Naive thymus-derived CD8-positive, alpha-beta T cell (primary cell): ENCODE measurements at places on chromosomes 4 and X.

- H3K36me3 ChIP-seq = no peaks in the 10 kb centered on the region
- no peak overlapping the region for H3K27ac ChIP-seq
- H3K4me3 ChIP-seq = no peak overlapping the region
- no peaks in the 10 kb centered on the region for H3K4me1 ChIP-seq
- no peak for DNase-seq
- H3K27me3 ChIP-seq = peaks cover 48% of the 10 kb centered on the region
Measured at GRCh38 chr4:154521607-154522006, 28.6 kb downstream of the PLRG1 start.

- H3K27ac ChIP-seq = peak overlapping the region; percentile 97
- H3K4me1 ChIP-seq = peaks cover 85% of the 10 kb centered on the region
- DNase-seq = peak; percentile 43
- H3K4me3 ChIP-seq = no peak overlapping the region
- H3K36me3 ChIP-seq = no peaks in the 10 kb centered on the region
Measured at GRCh38 chr4:142353149-142353738, 492.9 kb downstream of the INPP4B start.

DNA sequence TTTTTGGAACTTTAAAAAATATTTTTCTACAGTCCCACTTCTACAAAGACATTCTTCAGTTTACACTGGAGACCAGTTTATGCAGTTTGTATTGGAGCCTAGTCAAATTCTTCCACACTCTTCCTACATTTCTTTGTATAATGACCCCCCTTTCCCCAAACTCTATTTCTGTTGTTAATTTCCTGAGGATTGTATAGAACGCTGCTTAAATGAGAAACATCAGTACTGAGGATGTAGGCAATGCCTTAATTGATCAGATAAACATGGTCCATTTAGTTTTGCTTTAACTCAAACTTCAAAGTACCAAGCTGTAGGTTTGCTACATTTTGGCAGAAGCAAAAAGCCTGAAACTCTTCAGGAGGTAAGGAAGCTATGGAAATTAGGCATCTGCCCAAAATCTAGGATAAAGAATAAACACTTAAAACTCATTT, 155.5 kb downstream of the SLC7A11 start:
- H3K36me3 ChIP-seq = no peaks in the 10 kb centered on the region
- H3K27ac ChIP-seq = no peak overlapping the region
- no peak overlapping the region for H3K4me3 ChIP-seq
- H3K27me3 ChIP-seq = peaks cover 4% of the 10 kb centered on the region
- DNase-seq = no peak

DNA sequence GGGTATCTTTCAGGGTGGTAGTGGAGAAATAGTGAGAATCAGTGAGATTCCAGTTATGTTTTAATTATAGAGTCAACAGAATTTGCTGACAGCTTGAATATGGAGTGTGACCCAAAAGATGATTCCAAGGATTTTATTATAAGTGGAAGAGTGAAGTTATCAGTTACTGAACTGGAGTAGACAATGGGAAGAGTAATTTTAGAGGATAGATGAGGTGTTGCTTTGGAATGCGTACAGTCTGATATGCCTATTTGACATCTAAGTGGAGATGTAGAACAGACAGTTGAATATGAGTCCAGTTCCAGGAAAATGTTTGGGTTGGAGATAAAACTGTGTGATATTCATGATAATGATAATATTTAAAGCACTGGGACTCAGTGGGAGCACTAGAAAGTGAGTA, 174.2 kb downstream of the MAPK10 start:
- H3K36me3 ChIP-seq = no peaks in the 10 kb centered on the region
- no peaks in the 10 kb centered on the region for H3K4me1 ChIP-seq
- no peak overlapping the region for H3K4me3 ChIP-seq
- H3K27me3 ChIP-seq = no peaks in the 10 kb centered on the region
- DNase-seq = no peak

GRCh38 chrX:50448565-50448964, 22.1 kb downstream of the DGKK start:
- no peaks in the 10 kb centered on the region for H3K4me1 ChIP-seq
- no peak overlapping the region for H3K4me3 ChIP-seq
- H3K36me3 ChIP-seq = no peaks in the 10 kb centered on the region
- no peak overlapping the region for H3K27ac ChIP-seq

DNA sequence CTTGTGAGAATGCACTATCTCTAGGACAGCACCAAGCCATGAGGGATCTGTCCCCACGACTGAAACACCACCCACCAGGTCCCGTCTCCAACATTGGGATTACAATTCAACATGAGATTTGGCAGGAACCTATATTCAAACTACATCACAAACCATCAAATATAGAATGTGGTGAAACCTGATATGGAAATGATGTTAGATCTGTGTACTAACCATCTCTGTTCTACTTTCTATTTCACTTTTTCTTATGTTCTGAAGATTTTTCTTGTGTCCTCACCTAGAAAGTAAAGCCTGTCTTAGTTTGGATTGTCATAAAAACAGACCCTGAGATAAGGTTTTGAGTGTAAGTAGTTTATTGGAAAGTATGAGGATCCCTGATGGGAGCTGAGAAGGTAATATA, 37.8 kb upstream of the TACR3 start:
- no peaks in the 10 kb centered on the region for H3K36me3 ChIP-seq
- no peaks in the 10 kb centered on the region for H3K4me1 ChIP-seq
- DNase-seq = no peak

GRCh38 chr4:43718369-43718768, 730.2 kb downstream of the KCTD8 start:
- H3K36me3 ChIP-seq = no peaks in the 10 kb centered on the region
- no peaks in the 10 kb centered on the region for H3K4me1 ChIP-seq
- H3K27ac ChIP-seq = no peak overlapping the region
- H3K27me3 ChIP-seq = no peaks in the 10 kb centered on the region

- no peaks in the 10 kb centered on the region for H3K4me1 ChIP-seq
- H3K4me3 ChIP-seq = no peak overlapping the region
- H3K27ac ChIP-seq = no peak overlapping the region
- no peak for DNase-seq
- no peaks in the 10 kb centered on the region for H3K36me3 ChIP-seq
Measured at GRCh38 chr4:58451707-58452106, 1341.5 kb upstream of the IGFBP7 start.

DNA sequence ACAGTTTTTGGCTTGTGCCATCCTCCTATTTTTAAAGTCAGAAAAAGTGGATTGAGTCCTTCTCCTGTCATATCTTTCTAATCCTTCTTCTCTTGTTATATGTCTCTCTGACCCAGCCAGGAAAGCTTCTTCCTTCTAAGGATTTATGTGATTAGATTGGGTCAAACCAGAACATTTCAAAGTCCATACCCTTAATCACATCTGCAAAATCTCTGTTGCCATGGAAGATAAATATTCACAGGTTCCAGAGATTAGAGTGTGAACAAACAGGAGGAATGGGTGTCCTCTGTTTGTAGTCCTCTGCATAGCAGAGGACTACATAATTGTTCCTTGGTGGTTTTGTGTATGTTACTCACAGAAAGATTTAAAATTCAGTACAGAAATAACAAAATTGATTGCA, 421.2 kb downstream of the EPHA5 start:
- no peak overlapping the region for H3K27ac ChIP-seq
- no peak for DNase-seq
- H3K36me3 ChIP-seq = no peaks in the 10 kb centered on the region
- no peaks in the 10 kb centered on the region for H3K4me1 ChIP-seq
- H3K4me3 ChIP-seq = no peak overlapping the region

- no peak for DNase-seq
- no peak overlapping the region for H3K4me3 ChIP-seq
- H3K27me3 ChIP-seq = no peaks in the 10 kb centered on the region
- no peak overlapping the region for H3K27ac ChIP-seq
Measured at GRCh38 chrX:16678689-16679088, 28.7 kb downstream of the S100G start.

- peaks cover 44% of the 10 kb centered on the region for H3K27me3 ChIP-seq
- H3K27ac ChIP-seq = no peak overlapping the region
- no peaks in the 10 kb centered on the region for H3K4me1 ChIP-seq
- H3K4me3 ChIP-seq = no peak overlapping the region
- H3K36me3 ChIP-seq = no peaks in the 10 kb centered on the region
- DNase-seq = no peak
Measured at GRCh38 chr4:121485190-121485804, 104.5 kb upstream of the QRFPR start.

GRCh38 chr4:76991161-76991660, 41.7 kb downstream of the SEPTIN11 start:
- peaks cover 84% of the 10 kb centered on the region for H3K4me1 ChIP-seq
- peak overlapping the region; percentile 29 for H3K4me3 ChIP-seq
- peak overlapping the region; percentile 95 for H3K27ac ChIP-seq
- no peaks in the 10 kb centered on the region for H3K27me3 ChIP-seq

- H3K27ac ChIP-seq = no peak overlapping the region
- H3K4me3 ChIP-seq = no peak overlapping the region
- H3K36me3 ChIP-seq = peaks cover 5% of the 10 kb centered on the region
- H3K27me3 ChIP-seq = no peaks in the 10 kb centered on the region
- no peak for DNase-seq
Measured at GRCh38 chr4:149409146-149409545, 406.5 kb downstream of the IQCM start.
